AG04450 (cell line): ENCODE measurements at places on chromosomes 4 and X.

- no peak for DNase-seq
These were observed 86.0 kb downstream of the PCYT1B start for GRCh38 chrX:24561121-24561520.

DNA sequence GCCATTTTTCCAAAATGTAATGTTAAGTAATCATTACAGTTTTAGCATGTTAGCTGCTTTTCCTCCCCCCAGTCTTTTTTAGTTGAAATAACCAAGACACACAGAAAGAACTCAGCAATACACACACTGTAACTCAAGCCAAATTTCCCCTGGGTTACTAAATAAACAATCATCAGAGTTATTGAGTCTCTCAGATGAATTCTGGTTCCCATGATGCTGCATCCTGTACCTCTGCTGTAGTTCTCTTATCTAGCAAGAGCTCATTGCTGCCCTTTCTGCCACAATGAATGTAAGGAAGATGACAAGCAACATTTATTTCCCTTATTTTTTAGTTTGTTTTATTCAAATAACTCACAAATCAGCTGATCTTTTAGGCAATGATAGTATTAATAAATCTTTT, 185.1 kb downstream of the ARHGAP6 start:
- DNase-seq = no peak

DNA sequence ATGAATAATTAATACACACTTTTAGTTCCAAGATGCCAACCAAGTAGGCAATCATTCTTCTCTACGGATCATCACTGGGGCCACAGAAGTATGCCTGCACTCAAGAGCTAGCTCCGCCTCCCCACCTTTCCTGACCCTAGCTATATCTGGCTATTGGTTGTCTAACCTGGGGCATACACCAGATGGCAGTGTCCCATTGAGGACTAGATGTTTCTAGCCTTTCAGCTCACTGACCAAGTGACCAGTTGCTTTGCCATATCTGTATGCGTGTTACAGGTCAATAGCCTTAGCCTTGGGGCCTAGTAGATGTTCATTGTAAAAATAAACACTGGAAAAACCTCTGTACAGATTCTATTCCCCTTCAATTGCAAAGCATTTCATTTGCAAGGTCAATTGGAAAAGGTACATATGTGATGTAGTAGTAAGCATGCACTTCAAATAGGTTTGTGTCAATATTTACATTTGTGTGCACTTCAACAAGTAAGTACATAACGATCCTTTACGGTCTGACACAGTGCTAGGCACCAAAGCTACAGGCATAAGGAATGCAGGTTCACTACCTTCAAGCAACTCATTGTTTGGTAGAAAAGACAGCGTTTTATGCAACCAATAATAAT, 521.7 kb downstream of the PPARGC1A start:
- DNase-seq = no peak

DNA sequence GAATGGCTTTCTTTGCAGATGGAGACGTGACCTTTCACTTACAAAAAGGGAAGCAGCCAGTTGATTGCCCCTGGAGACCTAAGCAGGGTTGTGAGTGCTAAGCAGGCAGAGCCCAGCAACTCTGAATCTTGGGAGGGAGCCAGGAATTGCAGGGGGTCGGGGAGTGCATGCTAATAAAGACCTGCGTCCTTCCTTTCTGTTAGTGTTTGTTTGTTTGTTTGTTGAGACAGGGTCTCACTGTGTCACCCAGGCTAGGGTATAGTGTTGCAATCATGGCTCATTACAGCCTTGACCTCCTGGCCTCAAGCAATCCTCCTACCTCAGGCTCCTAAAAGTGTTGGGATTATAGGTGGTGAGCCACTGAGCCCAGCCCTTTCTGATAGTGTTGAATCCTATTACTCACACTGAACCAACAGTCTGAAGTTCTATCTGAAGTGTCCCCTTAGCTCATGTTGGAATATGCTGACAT, 137.4 kb downstream of the CEP135 start:
- DNase-seq = no peak

DNA sequence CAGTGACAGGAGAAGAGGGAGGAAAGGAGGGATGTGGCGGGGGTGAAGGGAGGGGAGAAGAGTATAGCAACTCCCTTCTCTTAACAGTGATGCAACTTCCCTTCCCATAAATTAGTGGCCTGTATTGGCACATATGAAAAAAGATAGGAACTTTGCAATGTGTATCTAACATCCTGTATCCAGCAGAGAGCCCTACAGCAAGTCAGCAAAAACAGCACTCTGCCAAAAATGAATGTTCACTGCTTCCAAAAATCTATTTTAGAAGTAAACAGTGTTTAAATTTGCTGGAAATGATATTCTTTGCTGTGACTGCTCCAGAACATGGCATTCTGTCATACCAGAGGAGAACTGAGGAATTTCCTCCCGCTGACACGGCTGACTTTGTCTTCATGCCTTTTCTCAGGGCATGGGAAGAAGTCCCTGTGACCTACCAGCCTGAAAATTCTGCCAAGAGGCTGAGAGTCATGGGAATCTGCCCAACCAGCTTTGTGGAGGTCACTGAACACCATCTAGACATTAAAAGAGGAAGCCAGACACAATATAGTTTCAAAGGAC, 343.4 kb upstream of the RASGEF1B start:
- DNase-seq = no peak

DNA sequence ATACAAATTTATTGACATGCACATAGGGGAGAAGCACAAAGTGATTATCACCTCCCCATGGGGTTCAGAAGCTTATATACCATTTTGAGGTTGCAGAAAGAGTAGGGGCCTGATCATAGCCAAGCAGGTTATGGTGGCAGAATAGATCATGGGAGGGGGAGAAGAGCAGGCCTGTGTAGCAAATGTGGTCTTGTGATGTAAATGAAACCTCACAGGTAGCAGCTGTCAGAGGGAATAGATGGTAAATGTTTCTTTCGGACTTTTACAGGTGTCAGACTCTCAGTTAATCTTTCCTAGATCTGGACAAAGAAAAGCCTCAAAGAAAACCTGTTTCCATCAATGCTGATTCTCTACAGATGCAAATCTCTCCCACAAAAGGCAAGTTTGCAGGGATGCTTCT, 84.4 kb downstream of the CFAP299 start:
- no peak for DNase-seq

- DNase-seq = no peak
These were observed 823.2 kb downstream of the CCSER1 start for GRCh38 chr4:90950385-90950841.

- no peak for DNase-seq
These were observed 9.4 kb downstream of the ATP2B3 start for GRCh38 chrX:153526801-153527200.
